Activated naive CD8-positive, alpha-beta T cell treated with anti-CD3 and anti-CD28 coated beads, Interleukin-2, amount 10 ng/mL, durations not matched to agents 7 days and 5 days (primary cell): ENCODE measurements at places on chromosomes 1 and 21.

DNA sequence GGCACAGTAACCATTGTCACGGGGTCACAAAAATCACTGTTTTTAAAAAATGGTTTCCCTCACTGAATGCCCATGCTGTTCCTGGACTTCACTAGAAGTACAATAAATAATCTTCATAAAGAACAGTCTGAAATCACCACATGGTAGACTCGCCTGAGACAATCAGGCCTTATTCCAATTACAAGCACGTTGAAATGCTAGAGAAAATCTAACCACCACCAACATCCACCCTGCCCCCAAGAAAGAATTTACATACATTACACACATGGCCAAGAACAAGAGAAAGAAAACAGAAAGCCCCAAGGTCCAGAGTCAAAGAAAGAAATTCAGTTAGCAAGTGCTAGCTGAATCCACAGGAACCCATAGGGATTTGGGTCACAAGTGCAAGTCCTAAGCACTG, 107.0 kb upstream of the ERG start:
- no peak for DNase-seq

GRCh38 chr1:184792450-184792969, 37.9 kb upstream of the EDEM3 start:
- DNase-seq: no peak

- DNase-seq: no peak
Measured at GRCh38 chr1:168687816-168688215, 41.2 kb downstream of the DPT start.

- DNase-seq: no peak
Measured at GRCh38 chr1:24705260-24706073, 39.8 kb upstream of the CLIC4 start.

- no peak for DNase-seq
Measured at GRCh38 chr1:106276871-106277270, 779.6 kb upstream of the PRMT6 start.

DNA sequence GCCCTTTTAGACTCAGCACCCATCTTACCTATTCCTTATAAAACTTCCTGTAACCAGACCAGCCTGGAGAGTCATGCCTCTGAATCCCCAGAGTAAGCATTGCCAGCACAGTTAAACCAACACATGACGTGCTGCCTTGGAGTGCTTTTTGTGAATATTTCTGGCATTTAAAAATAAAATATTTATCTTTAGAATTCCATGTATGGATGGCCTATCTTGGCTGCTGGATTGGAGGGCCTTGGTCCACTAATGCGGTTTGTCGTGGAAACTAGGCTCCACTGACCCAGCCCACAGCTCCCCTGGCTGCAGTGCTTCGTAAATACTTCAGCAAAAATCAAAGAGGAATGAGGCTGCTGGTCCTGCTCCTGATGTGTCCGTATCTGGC, 17.5 kb downstream of the MTARC1 start:
- no peak for DNase-seq

DNA sequence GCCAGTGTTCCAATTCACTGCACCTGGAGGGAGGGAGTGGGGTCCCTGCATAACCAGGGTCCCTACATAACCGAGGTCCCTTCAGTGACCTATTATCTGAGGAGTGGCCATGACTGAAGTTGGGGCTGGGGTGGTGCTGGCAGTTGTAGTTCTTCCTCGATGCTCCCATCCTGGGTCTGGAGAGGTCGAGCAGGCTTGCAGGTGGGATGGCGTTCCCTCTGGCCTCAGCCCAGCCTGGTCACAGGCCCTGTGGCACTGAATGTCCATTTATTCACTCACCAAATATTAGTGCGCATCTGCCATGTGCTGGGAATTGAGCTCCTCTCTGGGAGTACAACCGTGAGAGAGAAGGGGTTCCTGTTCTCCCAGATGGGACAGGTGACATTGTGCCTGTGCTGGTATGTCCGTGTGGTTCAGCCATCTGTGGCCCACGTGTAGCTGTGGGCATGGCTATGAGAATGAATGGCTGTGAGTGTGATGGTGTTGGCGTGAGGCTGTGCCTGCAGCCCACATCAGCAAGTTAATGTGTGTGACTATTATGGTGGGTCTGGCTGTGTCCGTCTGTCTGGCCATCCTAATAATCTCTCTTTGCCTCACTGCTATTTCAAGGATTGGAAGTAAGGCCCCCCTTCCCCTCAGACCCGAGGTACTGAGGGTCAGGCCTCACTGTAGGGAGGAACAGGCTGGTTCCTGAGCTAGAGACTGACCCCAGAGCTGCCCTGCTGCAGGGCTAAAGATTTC, 3.9 kb upstream of the SLC6A9 start:
- DNase-seq: no peak

- no peak for DNase-seq
Measured at GRCh38 chr1:235004276-235004675, 124.4 kb downstream of the TOMM20 start.

- DNase-seq: no peak
Measured at GRCh38 chr21:40556442-40556968, 290.5 kb downstream of the DSCAM start.

DNA sequence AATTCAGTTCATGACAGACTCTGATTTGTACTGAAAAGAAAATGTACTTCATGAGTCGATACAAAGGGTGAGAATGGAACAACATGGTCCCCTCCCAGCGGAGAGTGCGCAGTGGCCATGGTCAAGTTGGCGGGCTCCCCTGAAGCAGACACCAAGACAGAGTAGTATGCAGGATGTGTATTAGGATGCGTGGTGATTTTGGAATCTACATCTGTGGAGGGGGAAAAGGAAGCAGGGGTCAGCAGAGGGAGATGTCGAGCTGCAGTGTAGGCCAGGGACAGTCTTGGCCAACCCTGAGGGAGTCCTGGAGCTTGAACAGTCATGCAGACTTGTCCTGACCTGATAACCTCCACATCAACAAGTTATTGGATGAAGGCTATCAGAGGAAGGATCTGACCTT, 481.0 kb downstream of the OMA1 start:
- no peak for DNase-seq

GRCh38 chr1:179352236-179352635, 13.5 kb upstream of the AXDND1 start:
- DNase-seq: no peak

DNA sequence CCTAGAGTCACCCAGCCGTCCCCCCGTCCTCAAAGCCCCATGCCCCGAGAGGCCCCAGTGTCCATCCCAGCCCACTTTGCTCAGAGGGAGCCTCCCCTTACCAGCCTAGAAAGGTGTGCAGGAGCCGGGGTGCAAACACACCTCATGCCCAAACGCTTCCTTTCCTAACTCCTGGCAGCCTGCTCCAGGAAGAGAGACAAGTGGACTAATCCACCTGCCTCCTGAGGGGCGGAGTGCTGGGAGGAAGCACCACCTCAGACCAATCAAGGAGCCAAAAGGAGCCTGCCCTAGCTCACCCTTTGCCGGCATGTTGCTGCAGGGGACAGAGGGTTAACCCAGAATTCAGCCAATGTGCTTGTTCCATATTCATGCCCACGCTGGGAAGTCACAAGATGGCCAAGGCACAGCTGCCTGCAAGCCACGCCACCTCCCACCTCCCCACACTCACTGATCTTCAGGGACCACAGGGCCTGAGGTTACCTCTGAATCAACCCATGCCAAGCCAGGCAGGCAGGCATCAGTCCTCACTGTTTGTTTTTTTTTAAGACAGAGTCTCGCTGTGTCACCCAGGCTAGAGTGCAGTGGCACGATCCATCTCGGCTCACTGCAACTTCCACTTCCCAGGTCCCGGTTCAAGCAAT, 27.8 kb downstream of the PLEKHA6 start:
- DNase-seq: no peak
